Activated CD4-positive, alpha-beta T cell treated with anti-CD3 and anti-CD28 coated beads for 24 hours (primary cell): ENCODE measurements at places on chromosomes 6 and 20.

GRCh38 chr6:118844915-118845314 is 49.0 kb upstream of the ASF1A start:
- no peak for DNase-seq

DNA sequence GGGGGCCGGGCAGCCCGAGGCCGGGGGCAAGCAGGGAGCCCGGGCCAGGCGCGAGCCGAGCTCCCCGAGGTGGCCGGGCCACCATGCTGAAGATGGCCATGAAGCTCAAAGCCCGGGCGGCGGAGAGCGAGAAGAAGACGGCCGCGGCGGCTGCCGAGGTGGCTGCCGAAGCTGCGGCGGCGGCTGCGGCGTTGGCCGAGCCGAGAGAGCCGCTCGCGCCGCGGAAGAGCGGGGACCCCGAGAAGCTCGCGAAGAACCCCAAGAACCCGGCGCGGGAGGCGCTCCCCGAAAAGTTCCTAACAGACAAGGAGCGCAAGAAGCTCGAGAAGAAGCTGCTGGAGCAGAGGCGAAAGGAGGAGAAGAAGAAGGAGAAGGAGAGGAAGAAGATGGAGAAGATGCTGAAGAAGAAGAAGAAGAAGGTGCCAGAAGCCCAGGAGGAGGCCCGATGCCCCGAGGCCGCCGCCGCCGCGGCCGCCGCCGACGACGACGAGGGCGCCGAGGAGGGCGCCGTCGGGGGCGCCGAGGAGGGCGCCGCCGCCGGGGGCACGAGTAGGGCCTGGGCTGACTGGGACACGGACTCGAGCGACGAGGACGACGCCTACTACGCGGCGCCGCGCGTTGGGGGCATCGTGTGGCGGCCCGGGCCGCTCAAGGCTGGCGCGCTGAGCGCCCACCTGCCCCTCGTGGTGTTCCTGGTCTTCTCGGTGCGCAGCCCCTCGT is 37.4 kb downstream of the GNAS start:
- DNase-seq = no peak

- DNase-seq = no peak
Measured at GRCh38 chr20:10611357-10611756, 62.4 kb downstream of the JAG1 start.

DNA sequence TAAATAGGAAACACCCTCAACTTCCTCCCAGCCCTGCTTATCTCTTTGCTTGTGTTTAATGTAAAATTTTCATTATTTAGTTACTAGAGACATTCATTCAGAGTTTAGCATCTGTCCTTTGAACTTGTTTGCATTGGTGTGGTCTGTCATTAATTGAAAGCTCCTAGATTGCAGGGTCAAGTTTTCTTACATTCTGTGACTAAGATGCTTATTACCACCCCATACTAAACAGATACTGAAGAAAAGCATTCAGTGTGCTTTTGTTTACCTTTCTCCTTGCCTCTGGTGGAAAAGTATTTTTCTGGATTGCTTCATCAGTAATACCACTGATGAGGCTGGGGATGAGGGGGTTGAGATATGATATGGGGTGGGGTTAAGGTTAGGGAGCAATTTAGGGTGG is 199.0 kb downstream of the SAMD5 start:
- no peak for DNase-seq

GRCh38 chr6:87210979-87211378 is 55.6 kb downstream of the ZNF292 start:
- DNase-seq = peak; percentile 12

DNA sequence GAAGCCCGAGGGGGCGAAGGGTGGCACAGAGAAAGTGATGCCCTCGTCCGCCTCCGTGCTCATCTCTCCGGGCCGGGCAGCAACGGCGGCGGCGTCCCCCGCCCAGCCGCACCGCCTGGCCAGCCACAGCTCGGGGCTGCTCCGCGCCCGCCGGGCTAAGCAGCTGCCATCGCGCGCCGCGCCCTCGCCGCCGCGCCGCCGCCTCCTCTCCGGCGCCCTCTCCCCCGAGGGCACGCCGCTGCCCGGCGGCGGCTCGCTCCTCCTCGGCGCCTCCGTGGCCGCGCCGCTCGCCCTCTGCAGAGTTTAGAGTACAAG is 225 bp downstream of the MAP3K5 start:
- DNase-seq = no peak

- DNase-seq = no peak
Measured at GRCh38 chr6:42744351-42744893, 1.5 kb downstream of the TBCC start.

DNA sequence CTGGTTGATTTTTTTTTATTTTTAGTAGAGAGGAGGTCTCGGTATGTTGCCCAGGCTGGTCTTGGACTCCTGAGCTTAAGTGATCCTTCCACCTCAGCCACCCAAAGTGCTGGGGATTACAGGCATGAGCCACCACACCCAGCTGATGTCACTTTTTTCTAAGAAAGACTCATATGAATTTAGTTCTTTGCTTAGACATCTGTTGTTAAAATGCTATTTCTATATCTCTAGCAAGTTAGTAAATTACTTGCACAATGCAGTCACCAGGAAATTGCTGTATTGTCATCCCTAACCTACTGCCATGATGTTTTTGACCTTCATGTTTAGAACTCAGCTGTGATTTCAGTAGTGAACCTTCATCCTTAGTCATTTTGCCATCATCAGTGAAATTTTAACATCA is 5.7 kb downstream of the KDM1B start:
- no peak for DNase-seq

GRCh38 chr6:155542036-155542435 is 86.4 kb upstream of the NOX3 start:
- DNase-seq = no peak

DNA sequence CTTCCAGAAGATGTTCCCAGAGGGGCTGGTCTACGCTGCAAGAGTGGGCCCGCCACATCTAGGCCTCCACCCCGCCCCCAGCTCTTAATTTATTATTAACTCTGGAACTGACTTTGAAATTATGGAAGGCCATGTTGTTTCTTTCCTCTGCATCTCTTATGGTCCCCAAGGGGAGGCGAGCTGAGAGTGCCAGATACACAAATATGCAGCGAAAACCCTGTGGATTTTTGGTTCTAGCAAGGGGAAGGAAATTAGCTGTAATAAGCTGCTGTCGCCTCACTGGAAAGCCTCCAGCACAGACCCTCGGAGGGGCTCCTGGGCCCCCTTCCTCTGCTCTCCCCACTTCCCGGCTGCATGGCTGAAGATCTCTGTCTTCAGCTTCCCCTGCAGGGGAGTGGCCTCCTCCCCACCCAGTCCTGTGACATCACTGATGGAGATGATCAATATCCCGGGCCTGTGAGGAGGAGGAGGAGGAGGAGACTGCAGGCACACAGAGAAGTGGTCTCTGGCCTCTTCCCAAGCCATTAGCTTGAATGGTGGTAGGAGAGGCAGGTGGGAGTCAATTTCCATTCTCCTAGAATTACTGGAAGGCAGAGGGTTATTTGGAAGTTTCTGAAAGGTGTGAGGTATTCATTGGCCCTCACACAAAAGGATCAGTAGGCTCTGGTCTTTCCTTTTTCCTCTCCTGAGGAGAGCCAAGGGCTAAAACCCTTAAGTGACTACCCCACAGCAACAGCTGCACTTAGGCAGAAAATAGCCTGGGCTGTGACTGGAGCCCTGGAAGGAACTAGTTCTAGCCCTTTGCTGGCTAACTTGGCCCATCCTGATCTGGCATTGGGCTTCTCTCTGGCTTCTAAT is 39.7 kb upstream of the CCDC167 start:
- no peak for DNase-seq

DNA sequence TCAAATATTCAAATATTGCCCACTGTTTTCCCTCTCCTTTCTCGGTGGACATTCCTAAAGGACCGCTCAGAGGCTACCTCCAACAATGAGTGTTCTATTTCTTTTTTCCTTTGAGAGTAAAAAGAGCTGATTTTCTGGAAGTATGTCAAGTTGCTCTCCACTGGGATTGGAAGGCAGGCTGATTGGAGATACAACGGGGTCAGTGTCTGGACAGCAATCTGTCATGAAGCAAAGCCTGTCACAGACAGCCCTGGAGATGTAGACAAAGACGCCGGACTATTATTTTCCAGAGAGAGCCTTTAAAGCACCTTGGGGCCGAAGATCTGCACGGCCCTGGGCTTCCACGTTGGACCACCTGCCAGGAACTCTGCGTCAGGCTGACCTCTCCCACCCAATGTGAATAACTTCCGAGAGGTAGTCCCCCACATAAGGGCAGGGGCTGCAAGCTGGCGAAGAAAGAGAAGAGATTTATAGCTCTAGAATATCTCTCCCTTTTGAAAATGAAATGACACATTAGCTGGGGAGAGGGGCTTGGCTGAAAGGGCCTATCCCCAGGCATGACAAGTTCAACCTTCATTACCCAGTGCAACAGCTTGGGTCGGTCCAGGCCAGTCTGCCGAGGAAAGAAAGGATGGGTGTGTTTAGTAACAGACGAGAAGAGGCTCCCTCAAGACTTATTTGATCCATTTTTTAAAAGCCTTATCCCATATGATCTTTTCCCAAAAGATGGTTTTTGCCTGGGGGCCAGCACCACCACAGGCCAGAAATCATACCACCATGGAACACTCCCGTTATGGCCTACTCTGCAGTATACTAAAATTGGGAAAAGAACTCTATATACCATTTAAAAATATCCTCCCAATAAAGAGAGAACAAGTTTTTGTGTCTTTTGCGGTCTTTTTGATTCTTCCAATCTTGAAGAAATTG is 131.1 kb downstream of the OLIG3 start:
- no peak for DNase-seq

GRCh38 chr20:52496191-52496590 is 304.6 kb upstream of the ZFP64 start:
- DNase-seq = no peak
